ENCODE measurements at places on chromosomes 5 and 9.

- no peak for DNase-seq
These were observed 28.2 kb downstream of the AQP7 start for GRCh38 chr9:33374190-33374589.

DNA sequence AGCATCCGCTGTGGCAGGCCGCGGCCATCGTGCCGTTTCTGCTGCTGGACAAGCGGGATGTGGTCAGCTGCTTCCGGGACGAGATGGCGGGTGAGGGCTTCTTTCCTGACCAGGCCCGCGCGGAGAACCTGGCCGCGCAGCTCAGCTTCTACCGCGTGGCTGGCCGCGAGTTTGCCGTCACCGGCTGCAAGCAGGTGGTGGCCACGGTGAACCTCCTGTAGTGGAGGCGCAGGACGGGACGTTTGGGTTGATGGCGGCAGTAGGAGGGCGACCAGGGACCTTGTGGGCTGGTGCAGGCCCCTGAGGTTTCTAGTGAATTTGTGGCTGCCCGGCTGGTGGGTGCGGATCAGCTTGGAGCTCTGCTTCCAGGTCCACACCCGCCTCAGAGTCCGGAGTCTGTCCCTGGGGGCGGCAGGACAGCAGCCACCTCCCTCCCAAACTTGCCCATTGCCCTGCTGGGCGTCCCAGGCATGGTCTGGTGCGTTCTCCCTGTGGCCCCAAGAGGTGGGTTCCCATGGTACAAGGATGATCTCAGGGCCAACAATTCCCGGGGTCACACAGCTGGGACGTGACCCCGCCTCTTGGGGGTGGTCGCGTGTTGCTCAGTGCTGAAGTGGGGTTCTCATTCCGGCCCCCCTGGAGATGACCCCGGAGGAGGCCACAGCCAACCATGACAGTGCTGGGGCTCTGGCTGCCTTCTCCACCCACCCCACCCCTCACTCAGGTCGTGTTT lies 2.4 kb downstream of the TOR4A start:
- no peak for DNase-seq

- DNase-seq: no peak
These were observed 22.0 kb downstream of the CCNH start for GRCh38 chr5:87390576-87391199.

DNA sequence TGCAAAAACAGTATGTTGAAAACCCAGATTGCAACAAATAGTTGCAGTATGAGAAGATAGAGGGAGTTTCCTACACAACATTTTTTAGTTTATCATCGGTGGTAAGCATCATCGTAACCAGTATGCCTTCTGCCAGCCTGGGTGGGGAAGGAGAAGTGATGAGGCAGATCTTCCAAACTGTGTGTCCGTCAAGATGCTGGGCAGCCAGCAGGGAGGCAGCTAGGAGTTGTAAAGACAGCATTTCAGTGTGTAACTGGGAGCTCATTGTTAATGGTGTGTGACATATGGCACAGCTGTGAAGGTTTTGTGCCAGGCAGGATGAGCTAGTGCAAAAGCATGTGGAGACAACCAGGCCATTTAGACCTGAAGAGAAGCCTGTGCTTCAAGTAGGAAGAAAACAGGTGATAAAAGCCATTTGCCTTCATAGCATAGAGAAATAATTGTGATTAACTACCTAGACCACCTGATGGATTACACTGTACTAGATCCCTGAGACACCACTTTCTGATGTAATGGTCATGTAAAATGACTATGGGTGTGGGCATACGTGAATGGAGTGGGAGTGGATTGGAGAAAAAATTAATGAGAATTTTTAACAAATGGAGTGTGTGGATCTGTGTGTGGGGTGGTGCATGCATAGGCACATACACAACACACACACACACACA lies 347.0 kb upstream of the ADAMTSL1 start:
- DNase-seq: no peak

DNA sequence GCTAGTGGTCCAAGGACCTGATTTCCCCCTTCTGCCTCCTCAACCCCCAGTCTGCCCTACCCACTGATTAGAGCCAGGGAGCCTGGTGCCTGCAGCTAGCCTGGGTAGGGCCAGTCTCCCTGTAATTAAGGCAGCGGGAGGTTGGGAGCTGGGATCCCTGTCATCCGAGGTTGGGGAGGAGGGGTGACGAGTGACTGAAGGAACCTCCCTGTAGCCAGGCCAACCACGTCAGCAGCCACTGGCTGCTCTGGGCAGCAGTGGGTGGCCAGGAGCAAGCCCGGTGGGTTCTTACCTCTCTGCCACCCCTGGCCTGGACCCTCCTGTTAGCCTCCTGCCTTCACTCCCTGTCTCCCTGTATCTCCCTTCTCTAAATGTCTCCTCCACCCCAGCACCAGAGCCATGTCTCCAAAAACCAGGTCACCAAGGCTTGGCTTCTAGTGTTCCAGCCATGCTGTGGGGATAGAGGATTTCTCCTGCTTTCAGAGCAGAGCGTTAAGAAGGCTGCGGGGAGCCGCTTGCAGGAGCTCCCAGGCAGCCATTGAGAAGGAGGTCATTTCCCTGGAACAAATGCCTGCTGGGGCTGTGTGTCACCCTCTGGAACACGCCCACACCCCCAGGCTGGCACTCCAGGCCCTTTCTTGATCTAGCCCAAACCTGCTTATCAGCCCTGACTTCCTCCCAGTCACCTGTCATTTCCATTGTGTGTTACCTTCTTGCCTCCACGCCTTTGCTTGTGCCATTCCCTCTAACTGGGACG lies 65.0 kb upstream of the GGTA1 start:
- DNase-seq: no peak
